ENCODE measurements at places on chromosomes 7 and 10.

- no peak for DNase-seq
Measured at GRCh38 chr10:62924344-62924748, 108.2 kb upstream of the EGR2 start.

DNA sequence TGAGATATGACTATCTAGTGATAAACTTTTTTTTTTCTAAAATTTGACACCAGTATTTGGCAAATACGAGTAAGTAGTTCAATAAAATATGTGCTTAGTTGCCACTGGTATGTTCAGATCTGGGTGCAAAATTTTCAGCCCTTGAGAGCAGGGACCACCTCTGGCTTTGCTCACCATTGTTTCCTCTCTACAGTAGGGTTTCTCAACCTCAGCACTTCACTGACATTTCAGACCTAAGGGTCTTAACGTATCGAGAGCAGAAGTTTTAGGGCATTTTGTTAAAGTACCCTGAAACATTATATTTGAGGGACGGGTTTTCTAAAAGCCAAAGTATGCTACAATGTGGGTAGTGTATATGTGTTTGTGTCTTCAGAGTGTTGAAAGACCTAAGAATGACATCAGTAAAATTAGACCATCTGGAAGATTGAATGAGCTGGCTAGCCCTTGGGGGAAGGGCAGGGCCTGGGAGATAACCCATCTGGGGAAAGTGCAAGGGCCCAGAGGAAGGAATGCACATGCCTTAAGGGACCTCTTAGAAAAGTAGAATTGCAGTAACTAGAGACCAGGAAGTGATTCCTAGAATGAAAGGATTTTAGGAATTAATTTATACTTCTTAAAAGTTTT, 11.8 kb downstream of the BZW2 start:
- peak; percentile 58 for DNase-seq

GRCh38 chr7:131578602-131579001, 22.2 kb upstream of the PODXL start:
- DNase-seq = no peak

DNA sequence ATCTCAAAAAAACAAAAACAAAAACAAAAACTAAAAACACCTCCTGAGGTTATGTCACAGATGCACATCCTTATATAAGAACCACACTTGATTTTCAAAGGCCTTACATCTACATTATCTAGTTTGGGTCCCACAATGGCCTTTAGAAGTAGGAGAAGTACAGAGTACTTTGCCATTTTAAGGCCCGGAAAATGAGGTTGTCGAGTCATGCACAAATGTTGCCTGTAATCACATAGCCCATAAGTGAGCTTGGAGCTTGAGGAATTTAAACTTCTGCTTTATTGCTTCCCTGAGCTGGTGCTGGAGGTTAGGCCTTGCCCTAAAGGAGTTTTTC, 9.7 kb upstream of the MKRN1 start:
- no peak for DNase-seq

- DNase-seq = no peak
Measured at GRCh38 chr7:128705891-128706333, 33.2 kb upstream of the CALU start.

DNA sequence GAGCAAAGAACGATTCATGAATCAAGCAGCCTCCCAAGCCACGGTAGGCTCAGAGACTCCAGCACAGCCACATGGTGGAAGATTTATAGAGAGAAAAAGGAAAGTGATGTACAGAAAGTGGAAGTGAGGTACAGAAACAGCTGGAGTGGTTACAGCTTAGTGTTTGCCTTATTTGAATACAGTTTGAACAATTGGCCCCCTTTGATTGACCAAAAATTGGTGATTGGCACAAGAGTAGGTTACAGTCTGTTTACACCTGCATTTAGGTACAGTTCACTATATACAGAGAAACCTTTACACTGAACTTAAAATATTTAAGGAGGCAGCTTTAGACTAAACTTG, 136.4 kb upstream of the ASAH2 start:
- DNase-seq = no peak

GRCh38 chr7:151045262-151045661, 3.1 kb upstream of the ASIC3 start:
- no peak for DNase-seq

GRCh38 chr10:7998831-7999230, 55.7 kb upstream of the GATA3 start:
- no peak for DNase-seq

DNA sequence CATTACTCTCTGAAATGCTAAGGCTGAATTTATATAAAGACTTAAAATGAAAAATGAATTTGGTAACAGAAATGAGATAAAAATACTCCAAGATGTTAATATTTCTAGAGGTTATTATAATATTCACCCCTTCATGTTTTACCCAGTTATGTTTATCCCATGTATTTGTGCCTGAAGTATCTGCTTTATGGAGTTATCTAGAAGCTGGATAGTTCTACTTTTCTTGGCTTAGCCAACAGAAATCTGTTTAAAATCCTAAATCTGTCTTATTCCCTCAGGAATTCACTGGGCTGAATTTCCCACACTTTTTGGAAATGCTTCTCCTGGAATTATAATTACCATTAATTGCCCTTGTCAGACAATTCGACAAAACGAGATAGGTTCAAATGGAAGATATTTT, 201.6 kb downstream of the THSD7A start:
- DNase-seq = no peak

All from SK-MEL-5 (cell line).